ENCODE measurements at places on chromosomes 1 and 21. TPM values are rescaled to one million over a fixed set of nuclear protein-coding genes. Genes with fewer than 3 reads are reported as not detected.

Gene NCMAP
- total RNA-seq: not detected

Gene B3GALT5
- 1.3 TPM for total RNA-seq

Gene CD52
- not detected for total RNA-seq

Gene DMRTB1
- total RNA-seq: not detected

Gene FAM163A
- 0.31 TPM for total RNA-seq

Gene CFHR3
- not detected for total RNA-seq

Gene CD247
- 3.1 TPM for total RNA-seq

Gene NFIA
- 84.5 TPM for total RNA-seq

Gene RIIAD1
- 8.8 TPM for total RNA-seq

Gene C1orf185
- total RNA-seq: not detected

Gene AZIN2
- total RNA-seq: 21.6 TPM

Gene EPHA2
- total RNA-seq: 1.9 TPM

Gene ZBTB21
- 12.8 TPM for total RNA-seq

Gene CRNN
- not detected for total RNA-seq

Gene KRTAP13-2
- total RNA-seq: not detected

Gene LCE6A
- not detected for total RNA-seq

Gene RHD
- not detected for total RNA-seq

Gene TACSTD2
- not detected for total RNA-seq

Gene LRRC3
- 13.5 TPM for total RNA-seq

Gene ATXN7L2
- total RNA-seq: 9.4 TPM

Gene CAMSAP2
- 146 TPM for total RNA-seq

Gene HMCN1
- total RNA-seq: 3.4 TPM

Gene SF3B4
- total RNA-seq: 15.7 TPM

Gene KRTAP8-1
- total RNA-seq: not detected

Gene CORT
- 3.8 TPM for total RNA-seq

Gene CCDC181
- total RNA-seq: 6.6 TPM

Gene LRRC71
- total RNA-seq: not detected

Gene CRP
- not detected for total RNA-seq

Gene LAPTM5
- total RNA-seq: 4.1 TPM

Gene MMP23B
- total RNA-seq: 0.63 TPM

Gene PLA2G2F
- not detected for total RNA-seq

Gene CD1C
- not detected for total RNA-seq

Gene FAF1
- 53.2 TPM for total RNA-seq

Gene KCNN3
- 13.1 TPM for total RNA-seq

Gene NFASC
- total RNA-seq: 125 TPM

Gene CD101
- 4.4 TPM for total RNA-seq

Gene DMRTA2
- 5.3 TPM for total RNA-seq

Gene C1QC
- total RNA-seq: 6.6 TPM

Gene SLC22A15
- total RNA-seq: 13.1 TPM

Gene RALGPS2
- total RNA-seq: 82.3 TPM

Gene HCN3
- total RNA-seq: 27.2 TPM

Gene MAP3K21
- 6.6 TPM for total RNA-seq

Gene PIGK
- total RNA-seq: 19.4 TPM

Gene S100A12
- total RNA-seq: 1.6 TPM

Gene PPP1R8
- total RNA-seq: 48.5 TPM

Gene KCNJ9
- 14.7 TPM for total RNA-seq

Gene ETV3L
- not detected for total RNA-seq

Gene KCNE1
- 2.2 TPM for total RNA-seq

Gene RER1
- 40.4 TPM for total RNA-seq

Gene TNFRSF1B
- 1.9 TPM for total RNA-seq

Data from parietal lobe (tissue), 2 donors.